ENCODE measurements at places on chromosomes 16 and 17.
A peak's percentile ranks its signal among the peaks of the same experiment; 100 is the strongest.

DNA sequence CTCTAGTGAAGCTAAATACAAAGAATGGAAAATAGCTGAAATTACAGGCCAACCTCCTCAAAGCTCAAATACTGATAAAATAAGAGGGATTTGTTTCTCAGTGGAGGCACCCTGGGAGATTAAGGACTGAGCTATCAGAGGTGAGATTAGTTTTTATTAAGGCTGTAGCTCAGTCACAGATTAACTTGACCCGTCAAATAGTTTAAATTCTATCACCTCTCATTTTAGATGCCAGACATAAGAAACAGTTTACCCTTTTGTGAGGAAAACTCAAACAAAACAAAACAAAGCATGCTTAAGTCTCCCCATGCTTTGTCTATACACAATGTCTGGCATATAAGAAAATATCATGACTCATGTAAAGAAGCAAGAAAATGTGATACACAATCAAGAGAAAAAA is 208.3 kb upstream of the PMFBP1 start:
- no peak for DNase-seq

GRCh38 chr16:35215287-35215686 is 1755.9 kb downstream of the TP53TG3F start:
- DNase-seq: no peak

GRCh38 chr17:67836205-67836987 is 11.1 kb downstream of the BPTF start:
- DNase-seq: no peak

DNA sequence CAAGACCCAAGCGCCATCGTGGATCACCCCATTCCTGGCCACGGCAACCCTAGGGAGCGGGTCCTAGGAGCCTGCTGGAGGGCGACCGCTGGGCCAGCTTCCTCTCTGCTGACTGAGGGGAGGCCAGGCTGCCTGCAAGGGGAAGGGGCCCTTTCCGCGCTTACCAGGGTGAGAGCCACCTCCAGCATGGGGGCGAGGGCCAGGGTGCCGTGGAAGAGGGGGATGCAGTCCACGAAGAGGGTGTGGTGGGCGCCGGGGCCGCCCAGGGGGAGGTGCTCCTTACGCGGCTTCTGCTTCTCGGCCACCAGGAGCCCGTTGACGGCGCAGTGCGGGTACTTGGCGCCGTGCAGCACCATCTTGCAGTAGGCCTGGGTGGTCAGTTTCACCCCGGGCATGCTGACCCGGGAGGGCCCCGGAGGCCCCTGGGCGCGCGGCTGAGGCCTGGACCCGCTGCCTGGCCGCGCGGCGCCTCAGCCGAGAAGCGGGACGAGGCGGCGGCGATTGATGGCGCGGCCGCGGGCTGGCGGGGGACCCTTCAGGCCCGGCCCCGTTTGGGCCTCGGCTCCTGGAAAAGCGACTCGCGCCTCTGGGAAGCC is 345 bp downstream of the EMC8 start:
- peak; percentile 34 for DNase-seq

DNA sequence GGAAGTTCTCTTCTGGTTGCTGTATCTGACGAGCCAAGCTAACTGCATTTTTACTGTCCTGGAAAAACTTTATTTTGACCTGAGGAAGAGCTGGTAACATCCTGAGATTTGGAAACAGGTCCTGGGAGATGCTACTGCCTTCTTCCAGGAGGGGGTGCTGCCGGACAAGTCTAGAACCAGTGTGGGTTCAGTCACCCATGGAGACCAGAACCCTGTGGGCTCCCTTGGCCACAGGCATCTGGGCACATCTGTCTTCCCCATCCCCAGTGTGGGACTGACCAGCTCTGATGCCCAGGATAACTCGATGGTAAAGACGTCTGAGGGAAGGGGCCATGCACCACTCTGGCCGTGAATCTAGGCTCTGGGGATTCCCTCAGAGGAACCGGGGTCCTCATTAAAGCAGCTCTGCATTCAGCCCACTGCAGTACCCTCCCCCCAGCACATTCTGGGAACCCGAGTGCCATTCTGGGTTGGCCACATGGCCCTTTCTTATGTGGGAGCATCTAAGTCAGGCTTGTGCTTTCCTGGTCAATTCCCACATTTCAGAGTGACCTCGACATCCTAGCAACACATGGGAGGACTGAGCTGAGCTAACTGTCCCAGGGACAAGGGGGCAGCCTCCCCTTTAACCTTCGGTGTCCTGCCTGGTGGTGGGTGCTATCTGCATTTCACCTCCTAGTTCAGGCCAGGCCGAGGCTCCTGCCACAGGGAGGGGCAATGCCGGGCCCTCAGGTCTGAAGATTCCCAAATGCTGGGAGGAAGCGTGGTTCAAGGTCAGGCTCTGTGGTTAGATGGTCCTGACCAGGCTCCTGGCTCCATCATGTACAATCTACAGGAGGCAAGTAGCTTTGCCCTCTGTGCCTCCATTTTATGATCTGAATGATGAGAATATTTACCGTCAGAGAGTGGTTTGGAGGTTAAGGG is 6.4 kb downstream of the C16orf86 start:
- DNase-seq: no peak

DNA sequence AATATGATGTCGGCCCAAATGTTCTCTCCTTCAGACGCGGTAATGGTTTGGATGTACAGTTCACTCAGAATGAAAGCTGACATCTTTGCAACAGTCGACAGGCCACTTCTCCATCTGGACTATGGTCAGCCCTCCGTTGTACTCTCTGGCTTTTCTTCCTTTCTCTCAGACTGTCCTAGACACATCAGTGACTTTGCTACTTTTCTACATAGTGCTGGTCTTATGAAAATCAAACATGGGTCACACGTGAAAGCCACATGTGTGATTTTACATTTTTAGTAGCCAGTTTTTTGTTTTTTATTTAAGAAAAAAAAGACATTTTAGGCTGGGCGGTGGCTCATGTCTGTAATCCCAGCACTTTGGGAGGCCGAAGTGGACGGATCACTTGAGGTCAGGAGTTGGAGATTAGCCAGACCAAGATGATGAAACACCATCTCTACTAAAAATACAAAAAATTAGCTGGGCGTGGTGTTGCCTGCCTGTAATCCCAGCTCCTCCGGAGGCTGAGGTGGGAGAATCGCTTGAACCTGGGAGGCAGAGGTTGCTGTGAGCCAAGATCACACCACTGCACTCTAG is 644.1 kb downstream of the KCNJ2 start:
- DNase-seq: no peak

DNA sequence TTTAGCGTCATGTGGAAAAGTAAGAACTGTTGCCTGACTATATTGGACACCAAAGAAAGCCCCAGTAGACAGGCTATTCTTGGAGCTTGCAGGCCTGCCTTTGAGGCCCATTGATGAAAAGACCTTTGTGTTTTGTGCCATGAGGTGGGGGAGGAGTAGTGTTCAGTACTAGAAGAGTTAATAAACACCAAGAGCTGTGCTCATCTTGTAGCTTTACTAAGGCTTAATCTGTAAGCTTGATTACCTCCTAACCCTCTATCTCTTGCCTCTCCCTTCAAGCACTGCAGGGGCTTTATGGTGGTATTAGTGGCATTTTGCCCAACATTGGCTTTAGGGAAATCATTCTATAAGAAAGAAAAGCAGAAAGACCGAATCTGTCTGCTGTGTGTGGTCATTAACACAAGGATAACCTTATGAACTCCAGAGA is 220.2 kb upstream of the TBX2 start:
- no peak for DNase-seq
